ENCODE measurements at places on chromosomes 5 and 9.

- DNase-seq = no peak
Measured at GRCh38 chr5:108118813-108119514, 262.9 kb downstream of the FBXL17 start.

GRCh38 chr5:155080721-155081120 is 67.2 kb downstream of the KIF4B start:
- DNase-seq = no peak

DNA sequence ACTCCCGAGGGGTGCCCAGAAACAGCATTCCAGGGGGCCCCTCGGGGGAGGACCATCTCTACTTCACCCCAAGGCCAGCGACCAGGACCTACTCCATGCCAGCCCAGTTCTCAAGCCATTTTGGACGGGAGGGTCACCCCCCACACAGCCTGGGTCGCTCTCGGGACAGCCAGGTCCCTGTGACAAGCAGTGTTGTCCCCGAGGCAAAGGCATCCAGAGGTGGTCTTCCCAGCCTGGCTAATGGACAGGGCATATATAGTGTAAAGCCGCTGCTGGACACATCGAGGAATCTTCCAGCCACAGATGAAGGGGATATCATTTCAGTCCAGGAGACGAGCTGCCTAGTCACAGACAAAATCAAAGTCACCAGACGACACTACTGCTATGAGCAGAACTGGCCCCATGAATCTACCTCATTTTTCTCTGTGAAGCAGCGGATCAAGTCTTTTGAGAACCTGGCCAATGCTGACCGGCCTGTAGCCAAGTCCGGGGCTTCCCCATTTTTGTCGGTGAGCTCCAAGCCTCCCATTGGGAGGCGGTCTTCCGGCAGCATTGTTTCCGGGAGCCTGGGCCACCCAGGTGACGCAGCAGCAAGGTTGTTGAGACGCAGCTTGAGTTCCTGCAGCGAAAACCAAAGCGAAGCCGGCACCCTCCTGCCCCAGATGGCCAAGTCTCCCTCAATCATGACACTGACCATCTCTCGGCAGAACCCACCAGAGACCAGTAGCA is 83.9 kb downstream of the GOLPH3 start:
- DNase-seq = no peak

DNA sequence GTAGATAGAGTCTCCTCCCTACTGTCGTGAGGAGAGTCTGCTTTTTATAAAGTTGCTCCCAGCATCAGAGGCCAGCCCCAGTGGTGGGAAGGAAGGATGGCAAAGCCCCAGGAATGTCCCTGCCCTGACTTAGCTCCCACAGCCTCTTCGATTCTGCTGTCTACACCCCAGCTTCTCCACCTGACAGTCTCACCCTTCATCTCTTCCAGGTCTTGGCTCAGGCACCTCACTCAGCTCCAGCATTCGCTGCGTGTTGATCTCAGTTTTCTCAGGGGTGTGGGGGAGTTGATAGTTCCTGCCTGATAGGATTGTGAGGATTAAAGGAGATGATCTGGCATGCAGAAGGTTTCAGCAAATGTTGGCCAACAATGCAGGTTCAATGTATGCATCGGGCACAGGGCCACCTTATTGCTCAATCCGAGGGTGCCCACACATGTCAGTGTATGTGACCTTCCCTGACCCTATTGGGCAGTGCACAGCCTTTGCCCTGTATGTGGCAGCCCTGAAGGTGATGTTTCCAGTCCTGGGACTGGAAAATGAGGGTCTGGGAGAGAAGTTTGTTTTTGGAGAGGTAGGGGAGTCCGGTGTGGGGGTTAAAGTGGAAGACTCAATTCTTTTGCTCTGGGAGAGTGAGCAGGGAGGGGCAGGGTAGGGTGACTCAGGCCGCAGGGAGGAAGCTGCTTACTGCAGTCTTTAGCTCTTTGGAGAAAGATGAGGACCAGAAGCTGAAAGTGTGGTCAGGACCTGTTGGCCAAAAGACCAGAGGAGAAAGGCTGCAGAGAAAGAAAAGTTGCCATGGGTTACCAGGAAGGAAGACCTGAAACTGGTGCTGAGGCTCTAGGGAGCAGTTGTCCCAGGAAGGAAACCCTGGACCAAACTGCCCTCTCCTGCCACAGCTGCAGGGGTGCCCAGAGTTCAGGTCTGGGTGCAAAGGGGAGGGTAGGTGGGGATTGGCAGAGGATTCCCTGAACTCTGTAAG is 153.2 kb downstream of the MACROH2A1 start:
- DNase-seq = no peak

- DNase-seq = no peak
Measured at GRCh38 chr9:91197232-91198181, 164.2 kb downstream of the AUH start.

DNA sequence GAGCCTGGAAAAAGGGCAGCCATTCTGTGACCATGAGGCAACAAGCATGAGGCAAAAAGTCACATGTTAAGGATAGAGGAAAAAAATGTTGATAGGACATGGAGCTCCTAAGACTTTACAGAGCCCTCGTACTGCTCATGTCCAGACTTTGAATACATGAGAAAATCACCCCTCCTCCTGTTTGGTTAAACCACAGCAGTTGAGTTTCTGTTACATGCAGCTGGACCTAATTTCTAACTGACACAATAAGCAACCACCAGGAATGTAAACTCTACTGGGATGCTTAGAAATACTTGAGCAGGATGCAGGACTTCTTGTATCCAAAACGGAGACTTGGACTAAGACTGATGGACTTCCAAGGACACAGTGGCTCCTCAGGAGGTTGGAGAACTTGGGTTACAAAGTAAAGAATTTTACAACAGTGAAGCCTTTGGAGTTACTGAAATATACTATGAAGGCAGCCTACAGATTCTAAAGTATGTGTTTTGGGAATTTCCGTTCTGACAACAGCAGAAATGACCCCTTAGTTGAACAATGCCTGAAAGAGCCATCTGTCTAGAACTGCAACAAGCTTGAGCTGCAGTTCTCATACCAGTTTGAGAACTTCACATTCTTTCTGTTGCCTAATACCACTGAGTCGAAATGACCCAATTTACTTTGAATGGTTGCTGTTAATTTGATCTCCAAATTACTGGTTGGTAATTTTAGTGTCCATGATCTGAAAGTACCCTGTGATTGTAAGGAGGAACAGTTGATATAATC is 268.9 kb downstream of the PIK3R1 start:
- no peak for DNase-seq

GRCh38 chr9:92422611-92423338 is 1.5 kb downstream of the OMD start:
- no peak for DNase-seq

GRCh38 chr9:136399176-136400037 is 563 bp downstream of the SNAPC4 start:
- DNase-seq = no peak

DNA sequence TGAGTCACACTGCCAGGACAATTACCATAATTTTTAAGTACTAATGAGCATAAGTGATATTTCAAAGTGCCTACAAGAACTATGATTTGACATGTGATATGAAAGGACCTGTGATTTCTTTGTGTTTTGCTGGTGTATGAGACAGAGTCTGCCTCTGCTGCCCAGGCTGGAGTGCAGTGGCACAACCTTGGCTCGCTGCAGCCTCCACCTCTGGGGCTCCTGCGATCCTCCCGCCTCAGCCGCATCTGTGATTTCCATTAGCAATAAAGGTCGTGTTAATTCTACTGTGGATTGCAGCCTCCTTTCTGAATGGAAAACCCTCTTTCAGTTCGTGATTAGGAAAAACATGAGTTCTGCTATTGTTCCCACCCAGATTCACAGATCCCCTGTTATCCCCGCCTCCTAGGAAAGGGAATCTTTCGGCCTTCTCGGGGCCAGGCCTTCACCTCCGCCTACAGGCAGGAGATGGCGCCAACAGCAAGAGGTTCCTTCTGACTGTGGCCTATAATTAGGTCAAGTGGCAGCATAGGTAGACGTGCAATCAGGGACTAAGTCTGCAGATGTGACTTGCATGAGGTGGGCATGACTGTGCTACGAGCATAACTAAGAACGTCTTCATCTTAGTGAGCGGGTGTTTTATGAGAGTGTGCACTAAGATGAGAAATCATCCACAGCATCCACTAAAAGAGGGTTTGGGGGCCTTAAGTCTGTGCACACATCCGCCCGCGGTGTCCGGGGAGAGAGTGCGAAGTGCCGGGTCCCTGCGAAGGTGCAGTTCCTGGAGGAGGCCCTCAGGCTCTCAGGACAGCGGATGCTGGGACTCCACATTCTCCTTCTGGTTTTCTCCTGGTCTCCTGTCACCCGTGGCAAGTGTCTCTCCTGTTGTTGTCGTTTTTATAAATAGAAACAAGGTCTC is 23.1 kb downstream of the TRIM7 start:
- no peak for DNase-seq

DNA sequence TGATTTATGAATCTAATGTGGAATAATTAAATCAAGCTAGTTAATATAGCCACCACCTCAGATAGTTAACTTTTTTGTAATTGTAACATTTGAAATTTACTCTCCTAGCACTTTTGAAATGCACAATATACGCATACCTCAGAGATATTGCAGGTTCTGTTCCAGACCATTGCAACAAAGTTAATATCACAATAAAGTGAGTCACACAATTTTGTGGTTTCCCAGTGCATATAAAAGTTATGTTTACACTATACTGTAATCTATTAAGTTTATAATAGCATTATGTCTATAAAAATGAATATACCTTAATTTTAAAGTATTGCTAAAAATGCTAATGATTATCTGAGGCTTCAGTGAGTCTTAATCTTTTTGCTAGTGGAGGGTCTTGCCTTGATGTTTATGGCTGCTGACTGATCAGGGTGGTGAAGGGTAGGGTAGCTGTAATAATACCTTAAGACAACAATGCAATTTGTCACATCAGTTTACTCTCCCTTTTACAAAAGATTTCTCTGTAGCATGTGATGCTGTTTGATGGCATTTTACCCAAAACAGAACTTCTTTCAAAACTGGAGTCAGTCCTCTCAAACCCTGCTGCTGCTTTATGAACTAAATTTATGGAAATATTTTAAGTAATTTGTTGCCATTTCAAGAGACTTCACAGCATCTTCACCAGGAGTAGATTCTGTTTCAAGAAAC is 235.1 kb upstream of the ADAMTSL1 start:
- DNase-seq = no peak

DNA sequence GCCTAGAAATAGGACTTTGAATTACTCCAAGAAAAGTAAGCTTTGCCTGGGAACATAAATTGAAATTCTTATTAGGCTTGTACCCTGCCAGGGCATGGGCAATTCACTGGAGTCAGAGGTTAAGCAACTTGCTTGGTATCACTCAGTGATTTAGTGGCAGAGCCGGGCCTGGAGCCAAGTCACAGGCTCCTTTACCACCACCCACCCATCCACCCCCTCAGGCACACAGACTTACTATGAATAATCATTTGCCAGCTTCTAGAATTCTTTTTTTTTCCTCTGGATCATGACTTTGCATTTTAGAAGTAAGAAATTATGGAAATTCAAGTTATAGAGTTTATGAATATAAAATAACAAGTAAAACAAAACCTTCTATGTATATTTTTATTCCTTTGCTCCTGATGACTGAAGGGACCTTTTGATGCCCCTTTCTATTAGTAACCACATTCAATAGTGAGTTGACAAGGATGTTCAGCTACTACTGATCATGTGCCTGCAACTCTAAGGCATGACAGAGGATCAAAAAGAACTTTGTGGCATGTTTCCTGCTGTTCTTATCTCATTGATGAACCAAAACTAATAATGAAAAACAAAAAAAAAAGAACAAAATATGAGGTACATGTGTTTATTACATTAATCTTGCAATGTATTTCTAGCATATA is 614.7 kb downstream of the TLR4 start:
- no peak for DNase-seq

DNA sequence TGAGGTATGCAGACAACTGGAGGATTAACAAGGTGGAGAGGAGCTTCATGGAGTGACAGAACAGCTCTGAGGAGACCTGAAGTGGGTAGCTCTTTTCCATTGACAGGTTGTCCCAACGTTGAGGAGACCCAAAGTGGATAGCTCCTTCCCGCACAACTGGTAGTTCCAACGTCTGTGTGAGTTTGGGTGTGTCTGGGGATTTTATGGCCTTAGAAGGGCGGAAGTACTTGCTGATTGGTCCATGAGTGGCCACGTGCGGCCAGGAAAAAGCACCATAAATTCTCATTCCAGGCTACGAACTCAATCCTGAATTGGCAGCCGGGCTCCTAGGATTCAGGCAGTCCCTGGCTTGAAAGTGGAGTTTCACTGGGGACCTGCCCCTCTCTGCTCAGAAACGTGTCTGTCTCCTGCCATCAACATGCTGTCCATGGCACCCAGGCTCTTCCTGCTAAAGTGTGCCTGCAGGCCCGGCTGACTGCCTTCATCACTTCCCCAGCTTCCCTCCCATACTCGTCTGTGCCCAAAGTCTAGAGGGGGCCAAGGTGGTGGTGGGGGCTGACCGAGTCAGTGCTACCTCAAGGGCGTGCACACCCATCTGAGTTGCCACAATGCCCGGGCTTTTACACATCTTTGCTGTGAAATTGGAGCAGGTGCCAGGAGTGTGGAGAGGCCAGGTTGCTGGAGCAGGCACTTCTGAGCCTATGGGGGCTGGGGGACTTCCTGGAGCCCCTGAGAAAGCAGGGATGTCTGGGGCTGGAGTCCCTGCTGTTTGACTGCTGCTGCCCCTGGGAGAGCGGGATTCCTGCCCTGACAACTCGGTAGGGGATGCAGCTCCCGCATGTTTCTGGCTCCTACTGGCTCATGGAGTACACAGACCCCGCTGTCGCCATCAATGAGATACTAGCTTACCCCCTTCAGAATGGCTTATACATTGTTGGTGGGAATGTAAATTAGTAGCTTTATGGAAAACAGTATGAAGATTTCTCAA is 2034.6 kb upstream of the ACO1 start:
- DNase-seq = no peak

DNA sequence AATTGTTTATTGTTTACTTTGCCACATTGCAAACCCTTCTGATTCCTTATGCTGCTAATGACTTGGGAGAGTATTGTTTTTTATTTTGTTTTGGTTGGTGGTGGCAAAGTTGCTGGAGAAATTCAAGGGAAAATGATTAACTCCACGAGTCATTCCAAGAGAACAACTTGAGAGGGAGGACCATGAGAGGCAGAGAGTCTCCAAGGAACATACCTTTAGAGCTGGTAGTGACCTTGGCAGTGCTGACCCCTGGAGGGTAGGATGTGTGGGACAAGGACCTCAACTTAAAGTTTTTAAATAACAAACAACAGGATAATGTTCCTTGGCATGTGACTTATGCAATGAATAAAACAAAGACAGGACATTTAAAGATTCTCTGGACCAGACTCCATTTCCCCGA is 139.7 kb downstream of the LRRC70 start:
- DNase-seq = no peak

DNA sequence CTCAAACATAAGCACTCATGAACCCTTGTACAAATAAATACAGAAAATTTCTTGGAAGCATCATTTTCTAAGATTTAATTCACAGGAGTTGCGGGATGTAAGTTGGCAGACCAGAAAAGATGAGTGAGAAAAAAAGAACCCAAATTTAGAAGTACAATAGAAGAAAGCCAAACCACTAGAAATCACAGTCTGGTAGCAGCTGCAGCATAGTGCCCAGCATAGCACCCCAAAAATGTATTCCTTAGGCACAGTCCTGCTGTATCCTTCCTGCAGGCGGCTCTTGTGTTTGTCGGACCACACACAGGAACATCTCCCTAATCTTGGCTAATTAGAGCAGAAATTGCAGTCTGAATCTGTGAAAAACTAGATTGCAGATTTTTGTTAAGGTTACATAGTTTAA is 208.5 kb upstream of the TRPM3 start:
- DNase-seq = no peak
